ENCODE measurements at places on chromosomes 4 and X.
A peak's percentile ranks its signal among the peaks of the same experiment; 100 is the strongest.

GRCh38 chr4:165826166-165826565, 46.9 kb upstream of the TLL1 start:
- DNase-seq = no peak

- no peak for DNase-seq
Measured at GRCh38 chrX:50941638-50942037, 31.1 kb downstream of the BMP15 start.

DNA sequence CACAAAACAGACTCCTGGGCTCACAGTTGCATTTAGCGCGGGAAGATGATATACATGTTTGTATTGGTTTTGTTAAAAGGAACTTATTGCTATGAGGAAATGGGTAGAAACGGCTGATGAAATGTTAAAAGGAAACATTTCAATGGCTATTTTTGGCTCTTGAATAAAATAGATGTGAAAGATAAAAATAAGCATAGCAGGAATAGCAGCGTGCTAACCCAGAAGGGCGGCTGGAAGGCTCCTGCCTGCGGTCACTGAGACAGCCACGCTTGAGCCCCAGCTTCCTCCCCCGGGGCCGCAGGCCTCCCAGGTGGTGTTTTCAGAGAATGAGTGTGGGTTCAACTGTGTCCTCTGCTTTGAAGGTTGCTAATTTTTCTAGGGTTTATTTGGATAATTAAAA, 35.0 kb upstream of the CLCN4 start:
- DNase-seq = no peak

- no peak for DNase-seq
Measured at GRCh38 chrX:37846141-37846540, 1.2 kb downstream of the DYNLT3 start.

GRCh38 chr4:5112333-5113095, 61.2 kb downstream of the STK32B start:
- no peak for DNase-seq

DNA sequence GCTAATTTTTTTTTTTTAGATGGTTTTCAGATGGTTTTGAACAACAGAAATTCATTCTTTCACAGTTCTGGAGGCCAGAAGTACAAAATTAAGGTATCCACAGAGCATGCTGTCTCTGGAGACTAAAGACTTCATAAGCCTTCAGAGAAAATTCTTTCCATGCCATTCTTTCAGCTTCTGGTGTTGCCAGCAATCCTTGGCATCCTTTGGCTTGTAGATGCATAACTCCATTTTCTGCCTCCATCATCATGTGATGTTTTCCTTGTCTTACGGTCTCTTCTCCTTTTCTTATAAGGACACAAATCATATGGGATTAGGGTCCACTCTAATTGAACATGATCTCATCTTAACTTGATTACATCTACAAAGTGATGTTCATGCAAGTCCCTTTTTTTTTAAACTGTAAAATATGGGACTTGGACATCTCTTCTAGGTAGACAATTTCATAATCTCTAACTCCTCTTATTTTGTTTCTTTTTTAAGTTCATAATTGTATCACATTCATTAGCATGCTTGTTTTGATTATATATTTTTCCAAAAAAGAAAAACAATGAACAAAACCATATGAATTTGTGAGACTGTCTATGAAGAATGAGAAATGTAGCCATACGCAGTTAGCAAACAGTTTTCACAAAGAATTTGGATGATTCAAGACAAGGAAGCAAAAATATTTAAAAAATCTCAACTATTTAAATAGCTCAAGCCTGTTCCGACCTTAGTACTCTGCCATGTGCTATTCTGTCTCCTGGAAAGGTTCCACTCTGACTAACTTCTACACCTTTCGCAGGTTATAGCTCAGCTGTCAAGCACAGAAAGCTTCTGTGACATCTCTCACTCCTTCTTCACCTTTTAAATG, 53.1 kb upstream of the GIMD1 start:
- peak; percentile 48 for DNase-seq

- DNase-seq = no peak
Measured at GRCh38 chr4:105293360-105293759, 146.7 kb downstream of the TET2 start.

DNA sequence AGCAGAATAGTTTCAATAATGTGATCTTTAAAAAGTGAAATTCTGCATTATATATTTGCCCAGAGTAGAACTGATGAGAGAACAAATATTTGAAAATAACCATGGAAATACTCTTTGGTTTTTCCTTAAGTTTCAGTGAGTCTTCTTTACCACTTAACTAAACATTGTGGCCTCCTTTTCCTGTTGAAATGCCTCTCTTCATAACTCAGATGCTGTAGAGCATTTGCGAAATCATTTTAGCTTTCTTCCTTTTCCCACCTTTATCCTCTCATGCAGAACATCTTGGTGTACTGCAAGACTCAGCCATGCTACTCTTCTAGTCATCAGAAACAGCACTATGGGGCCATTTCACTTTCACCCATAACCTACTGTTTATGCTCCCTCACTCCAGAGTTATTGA, 48.2 kb downstream of the CASK start:
- DNase-seq = peak; percentile 19

DNA sequence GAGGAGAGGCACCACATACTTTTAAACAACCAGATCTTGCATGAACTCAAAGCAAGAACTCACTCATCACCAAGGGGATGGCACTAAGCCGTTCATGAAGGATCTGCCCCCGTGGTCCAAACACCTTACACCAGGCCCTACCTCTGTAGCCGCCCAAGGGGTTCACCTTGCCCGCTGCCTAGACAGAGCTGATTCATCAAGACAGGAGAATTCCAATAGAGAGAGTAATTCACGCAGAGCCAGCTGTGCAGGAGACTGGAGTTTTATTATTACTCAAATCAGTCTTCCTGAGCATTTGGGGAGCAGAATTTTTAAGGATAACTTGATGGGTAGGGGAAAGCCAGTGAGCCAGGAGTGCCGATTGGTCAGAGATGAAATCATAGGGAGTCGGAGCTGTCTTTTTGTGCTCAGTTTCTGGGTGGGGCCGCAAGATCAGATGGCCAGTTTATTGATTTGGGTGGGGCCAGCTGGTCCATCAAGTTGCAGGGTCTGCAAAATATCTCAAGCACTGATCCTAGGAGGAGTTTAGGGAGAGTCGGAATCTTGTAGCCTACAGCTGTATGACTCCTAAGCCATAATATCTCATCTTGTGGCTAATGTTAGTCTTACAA, 364.7 kb downstream of the PCDH7 start:
- DNase-seq = no peak

- DNase-seq = no peak
Measured at GRCh38 chr4:157099506-157099905, 23.6 kb downstream of the GLRB start.

DNA sequence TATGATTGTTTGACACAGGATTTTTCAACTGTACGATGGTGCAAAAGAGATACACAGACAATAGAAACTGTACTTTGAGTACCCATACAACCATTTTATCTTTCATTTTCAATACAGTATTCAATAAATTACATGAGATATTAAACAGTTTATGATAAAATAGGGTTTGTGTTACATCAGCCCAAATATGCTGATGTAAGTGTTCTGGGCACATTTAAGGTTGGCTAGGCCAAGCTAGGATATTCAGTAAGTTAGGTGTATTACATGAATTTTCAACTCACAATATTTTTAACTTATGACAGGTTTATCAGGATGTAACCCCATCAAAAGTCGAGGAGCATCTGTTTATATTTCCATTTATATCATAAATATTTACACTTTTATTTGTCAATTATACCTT, 42.9 kb upstream of the PLS3 start:
- no peak for DNase-seq

- DNase-seq = no peak
Measured at GRCh38 chr4:2296631-2297601, 35.0 kb upstream of the MXD4 start.

DNA sequence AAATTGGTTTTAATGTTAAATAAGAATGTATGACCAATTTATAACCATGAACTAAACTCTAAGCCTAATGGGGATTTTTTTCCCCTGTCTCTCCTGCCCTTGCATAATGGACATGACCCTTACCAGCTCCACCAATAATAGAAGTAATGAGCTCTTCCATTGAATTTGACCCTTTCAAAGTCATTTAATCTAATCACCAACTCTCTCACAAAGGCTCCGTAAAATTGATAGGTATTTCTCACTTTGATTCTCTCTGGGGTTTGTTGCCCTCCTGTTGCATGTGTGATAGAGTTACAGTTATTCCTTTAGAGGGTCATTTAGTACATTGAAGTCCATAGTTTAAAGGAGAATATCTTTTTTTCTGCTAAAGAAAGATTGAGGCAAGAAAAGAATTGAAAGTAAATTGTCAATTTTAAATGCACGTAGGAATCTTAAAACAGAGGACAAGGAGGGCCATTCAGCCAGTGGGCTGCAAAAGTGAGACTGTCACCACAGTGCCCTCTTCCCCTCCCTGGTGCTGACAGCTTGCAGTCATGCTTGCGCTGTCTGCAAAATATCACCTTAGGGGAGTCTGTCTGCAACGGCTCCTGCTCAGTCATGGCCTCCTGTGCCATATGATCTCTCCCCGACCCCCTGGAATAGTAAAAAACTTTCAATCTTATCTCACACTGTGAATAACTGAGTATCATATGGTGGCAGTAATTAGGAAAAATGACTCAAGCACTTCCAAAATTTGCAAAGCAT, 307.5 kb upstream of the GNPDA2 start:
- no peak for DNase-seq

GRCh38 chrX:34555481-34555880, 101.6 kb downstream of the TMEM47 start:
- DNase-seq = no peak

- no peak for DNase-seq
Measured at GRCh38 chr4:182770996-182771514, 146.1 kb downstream of the DCTD start.

DNA sequence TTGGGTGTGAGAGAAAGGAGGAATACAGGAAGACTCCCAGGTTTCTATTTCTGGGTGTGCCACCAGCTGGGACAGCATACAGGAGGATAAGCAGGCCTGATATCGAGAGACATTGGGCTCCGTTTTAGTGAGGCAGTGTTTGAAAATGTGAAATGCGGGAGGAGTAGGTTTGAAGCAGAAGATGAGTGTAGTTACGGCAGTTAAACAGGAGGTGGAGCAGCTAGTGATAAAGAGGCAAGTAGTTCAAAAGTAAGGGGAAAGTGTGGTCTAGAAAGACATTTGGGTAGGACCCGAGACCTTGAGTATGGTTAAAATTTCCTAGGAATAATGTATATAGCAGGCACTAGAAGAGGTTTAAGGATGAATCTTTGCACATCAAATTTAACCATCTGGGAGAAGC, 42.4 kb downstream of the DCUN1D4 start:
- peak; percentile 3 for DNase-seq

- DNase-seq = no peak
Measured at GRCh38 chr4:44912980-44913379, 186.6 kb upstream of the GNPDA2 start.

GRCh38 chr4:8533274-8533865, 46.8 kb upstream of the GPR78 start:
- DNase-seq = no peak

DNA sequence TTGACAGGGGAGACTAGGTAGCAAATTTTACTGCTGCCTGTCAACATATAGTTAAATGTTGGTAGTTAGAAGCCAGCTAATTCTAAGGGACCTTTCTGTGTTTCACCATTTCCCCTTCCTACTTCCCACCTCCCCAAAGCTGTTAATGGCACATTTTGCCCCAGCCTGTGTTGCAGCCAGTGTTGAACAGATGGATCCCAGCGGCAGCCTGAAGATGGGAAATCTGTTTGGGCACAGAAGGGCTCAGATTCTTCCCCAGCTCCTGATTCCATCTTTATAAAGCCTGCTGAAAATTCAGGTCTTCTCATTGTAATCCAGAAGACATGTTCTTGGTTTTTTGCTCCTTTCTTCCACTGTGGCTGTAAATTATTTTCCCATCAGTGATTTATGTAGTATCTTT, 89.0 kb downstream of the SPRY1 start:
- no peak for DNase-seq

GRCh38 chr4:7043284-7044136, at the start of gene TADA2B:
TSS of gene TADA2B (plus strand) at chr4:7043372. CDS start at chr4:7043580, 208 bp downstream.
- peak; percentile 33 for DNase-seq

- DNase-seq = no peak
Measured at GRCh38 chr4:41866799-41867677, 68.2 kb upstream of the TMEM33 start.

- DNase-seq = no peak
Measured at GRCh38 chr4:129804461-129804981, 708.6 kb downstream of the C4orf33 start.

GRCh38 chrX:48936429-48937053, 17.7 kb upstream of the PIM2 start:
- DNase-seq = no peak

- no peak for DNase-seq
Measured at GRCh38 chrX:39073131-39073530, 271.9 kb downstream of the MID1IP1 start.

DNA sequence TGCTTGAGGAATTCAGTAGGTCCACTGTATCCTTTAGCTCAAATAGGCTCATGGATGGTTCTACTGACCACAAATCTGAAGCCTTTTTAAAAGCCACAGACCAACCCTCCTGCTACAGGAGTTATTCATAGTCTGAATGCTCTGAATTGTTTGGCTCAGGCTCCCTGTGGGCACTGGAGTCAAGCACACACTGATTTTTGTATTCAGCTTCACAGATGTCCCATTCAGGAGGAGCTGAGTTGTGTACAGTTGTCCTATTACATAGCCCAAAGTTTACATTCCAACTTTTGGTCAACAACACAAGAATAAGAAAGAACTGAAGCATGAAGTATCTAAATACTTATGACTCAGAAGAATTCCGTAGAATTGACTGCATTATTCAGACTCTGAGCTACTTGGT, 243.9 kb downstream of the UNC5C start:
- DNase-seq = no peak

DNA sequence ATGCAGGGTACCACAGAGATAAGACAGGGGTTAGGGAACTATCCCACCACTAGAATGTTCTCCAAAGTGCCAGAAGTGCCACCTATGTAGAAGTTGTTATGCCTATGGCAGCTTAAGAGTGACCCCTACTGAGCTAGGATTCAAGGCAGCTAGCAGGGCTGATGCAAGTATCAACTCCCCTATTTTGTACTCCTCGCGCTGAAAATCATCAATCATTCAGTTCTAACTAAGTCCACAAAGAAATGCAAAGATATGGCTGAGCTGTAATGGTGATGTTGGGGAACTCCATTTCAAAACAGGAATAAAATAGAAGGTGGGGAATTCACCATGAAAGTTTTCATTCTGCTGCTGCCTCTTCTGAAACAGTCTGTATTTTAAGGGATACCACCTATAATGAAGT, 13.8 kb downstream of the ACSL4 start:
- no peak for DNase-seq

DNA sequence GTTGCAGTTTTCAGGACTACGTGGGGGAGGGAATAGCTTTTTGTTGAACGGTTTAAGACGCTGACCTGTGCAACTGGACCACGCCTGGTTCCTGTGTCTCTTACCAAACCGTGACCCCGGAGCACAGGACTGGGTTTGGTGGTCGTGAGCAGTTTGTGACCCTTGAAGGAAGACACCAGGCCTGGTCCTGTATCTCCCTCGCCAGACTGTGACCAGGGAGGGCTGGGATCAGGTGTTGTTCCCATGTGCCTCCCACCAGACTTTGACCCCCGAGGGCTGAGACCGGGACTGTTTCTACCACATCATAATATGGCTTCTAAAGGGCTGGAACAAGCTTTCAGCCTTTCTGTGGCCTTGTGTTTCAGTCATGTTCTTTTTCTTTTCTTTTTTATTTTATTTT, 683 bp downstream of the EBP start:
- no peak for DNase-seq
